ENCODE measurements at places on chromosomes 12 and 14.
A peak's percentile ranks its signal among the peaks of the same experiment; 100 is the strongest.

GRCh38 chr12:22355011-22355580, 20.6 kb upstream of the ST8SIA1 start:
- no peak for DNase-seq

GRCh38 chr14:65200454-65200853, 98.1 kb upstream of the MAX start:
- DNase-seq, result no peak

- DNase-seq, result no peak
Measured at GRCh38 chr14:31307618-31308017, 100.0 kb upstream of the HECTD1 start.

DNA sequence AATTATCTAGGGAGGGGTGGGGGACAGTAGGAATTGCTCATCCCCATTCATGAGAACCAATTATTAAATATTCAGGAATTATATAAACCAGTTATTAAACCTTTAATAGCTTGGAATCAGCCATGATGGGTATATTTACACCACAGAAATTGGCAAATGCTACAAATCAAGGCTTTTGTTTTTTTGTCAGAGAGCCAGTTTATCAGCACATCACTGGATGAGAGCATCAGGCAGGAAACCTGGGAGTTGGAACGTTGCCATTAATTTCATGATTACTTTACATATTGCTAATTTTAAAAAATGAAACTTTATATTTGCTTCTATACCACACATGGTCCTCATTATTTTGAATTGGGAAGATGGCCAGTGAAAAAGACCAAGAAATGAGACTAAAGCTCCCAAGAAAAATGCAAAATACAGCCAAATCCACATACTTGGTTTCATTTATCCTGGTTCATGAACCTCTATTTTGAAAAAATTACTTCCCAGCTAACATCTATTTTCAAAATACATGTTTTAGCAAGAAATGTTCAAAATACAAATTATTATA, 48.4 kb downstream of the ATL1 start:
- DNase-seq, result no peak

- no peak for DNase-seq
Measured at GRCh38 chr14:90733139-90733808, 83.0 kb downstream of the TTC7B start.

GRCh38 chr12:132615579-132616038, 3.0 kb upstream of the P2RX2 start:
- no peak for DNase-seq

DNA sequence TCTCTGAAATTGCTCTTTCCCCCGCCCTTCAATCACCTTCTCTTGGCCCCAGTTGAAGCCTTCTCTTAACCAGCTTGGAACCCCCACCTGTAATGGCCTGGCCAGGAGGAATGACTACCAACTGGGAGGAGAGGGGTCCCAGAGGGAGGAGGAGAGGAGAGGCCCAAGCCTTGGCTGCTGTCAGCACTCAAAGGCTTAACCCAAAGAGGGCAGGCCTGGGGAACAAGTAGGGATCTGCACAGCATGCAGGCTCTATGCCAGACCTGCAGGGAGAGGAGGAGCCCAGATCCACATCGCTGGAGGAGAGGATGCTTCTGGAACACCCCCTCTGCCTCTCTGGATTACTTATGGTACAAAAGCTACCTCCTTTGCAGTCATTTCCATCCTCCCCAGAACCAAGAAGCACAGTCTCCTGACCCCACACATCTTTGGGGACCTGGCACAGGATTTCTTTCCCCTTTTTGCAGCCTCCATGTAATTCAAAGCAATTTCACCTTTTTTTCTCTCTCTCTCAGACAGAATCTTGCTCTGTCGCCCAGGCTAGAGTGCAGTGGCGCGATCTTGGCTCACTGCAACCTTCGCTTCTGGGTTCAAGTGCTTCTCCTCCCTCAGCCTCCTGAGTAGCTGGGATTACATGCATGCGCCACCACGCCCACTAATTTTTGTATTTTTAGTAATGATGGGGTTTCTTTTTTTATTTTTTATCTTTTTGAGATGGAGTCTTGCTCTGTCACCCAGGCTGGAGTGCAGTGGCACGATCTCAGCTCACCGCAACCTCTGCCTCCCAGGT, 6.2 kb downstream of the RARG start:
- no peak for DNase-seq

DNA sequence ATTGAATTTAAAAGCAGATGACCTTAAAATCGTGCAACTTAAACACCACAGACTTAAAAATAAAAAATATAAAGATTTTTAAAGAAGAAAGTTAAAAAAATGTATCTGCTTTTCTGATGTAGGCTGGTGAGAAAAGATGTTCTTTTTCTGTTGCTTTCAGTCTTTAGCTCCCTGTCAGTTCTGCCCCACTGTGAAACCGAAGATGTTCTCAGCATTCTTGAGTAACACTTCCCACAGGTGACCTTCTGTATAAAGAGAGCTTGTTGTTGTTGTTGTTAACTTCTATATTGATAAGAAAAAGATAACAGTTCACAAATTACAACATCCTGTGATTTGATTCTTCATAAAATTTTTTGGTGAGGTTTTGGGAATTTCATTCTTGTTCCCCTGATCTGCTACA, 377.9 kb upstream of the RGS6 start:
- DNase-seq, result no peak

GRCh38 chr12:124440841-124441381, 126.5 kb downstream of the NCOR2 start:
- DNase-seq, result no peak

- no peak for DNase-seq
Measured at GRCh38 chr12:132585177-132585576, 25.2 kb downstream of the LRCOL1 start.

DNA sequence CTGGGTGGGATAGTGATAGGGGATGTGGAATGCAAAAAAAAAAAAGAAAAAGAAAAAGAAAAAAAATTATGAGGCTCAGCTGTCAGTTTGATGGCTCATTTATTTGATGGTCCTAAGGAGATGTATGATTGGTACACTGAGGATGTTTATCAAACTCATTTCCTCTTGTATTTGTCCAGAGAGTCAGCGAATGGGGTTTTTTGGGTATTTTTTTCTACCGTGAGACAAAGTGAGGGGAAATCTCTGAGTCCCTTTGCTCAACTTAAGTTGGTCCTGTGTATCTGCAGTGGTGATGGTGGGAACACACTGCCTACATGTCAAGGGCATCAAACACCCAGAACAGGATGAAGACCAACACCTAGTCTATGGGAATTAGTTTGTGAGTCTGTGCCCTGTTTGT, 176.9 kb upstream of the HIF1A start:
- no peak for DNase-seq

GRCh38 chr14:104436047-104436591, 143.4 kb upstream of the C14orf180 start:
- DNase-seq, result no peak

DNA sequence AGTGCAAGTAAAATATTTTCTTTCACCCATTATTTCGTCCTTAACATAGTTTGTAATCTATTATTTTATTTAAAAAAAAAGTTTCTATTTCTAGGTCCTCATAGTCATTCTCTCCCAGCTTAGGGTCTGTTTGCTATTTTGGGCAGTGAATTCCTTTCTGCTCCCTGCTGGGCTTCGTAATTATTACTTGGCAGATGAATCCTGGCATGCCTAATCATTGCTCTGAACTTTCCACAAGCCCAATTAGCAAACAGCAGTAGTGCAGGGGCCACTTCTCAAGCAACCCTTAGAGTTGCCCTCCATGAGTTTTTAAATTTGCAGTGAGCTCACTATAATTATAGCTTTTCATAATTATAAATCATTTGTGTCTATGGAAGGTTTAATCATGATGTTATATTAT, 1378.3 kb upstream of the SEL1L start:
- no peak for DNase-seq

DNA sequence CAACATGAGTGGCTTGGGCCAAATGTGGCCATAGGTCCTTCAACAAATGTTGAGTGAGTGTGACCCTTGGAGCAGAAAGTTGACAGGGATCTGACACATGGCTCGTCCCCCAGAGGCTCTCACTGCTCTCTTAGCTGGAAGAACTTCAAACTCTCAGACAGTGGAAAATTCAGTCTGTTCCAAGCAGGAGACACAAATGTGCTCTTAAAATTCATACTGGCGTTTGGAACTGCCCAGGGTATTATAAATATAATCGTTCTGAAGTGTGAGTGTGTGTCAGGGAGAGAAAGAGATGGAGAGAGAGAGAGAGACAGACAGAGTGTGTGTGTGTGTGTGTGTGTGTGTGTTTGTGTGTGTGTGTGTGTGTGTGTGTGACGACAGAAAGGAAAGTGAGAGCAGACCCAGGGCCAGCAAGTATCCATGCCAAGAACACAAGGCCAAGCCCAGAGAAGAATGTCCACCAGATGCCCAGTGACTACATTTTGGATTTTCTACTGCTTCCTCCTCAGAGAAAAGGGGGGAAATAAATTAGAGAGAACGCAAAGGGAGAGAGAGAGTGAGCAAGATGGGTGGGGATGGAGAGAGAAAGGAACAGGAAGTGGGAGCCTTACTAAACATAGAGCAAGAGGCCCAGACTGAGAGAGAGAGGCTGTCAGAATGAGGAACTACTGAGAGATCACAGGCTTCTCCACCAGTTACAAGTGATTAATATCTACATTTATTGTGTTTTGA, 193.6 kb upstream of the NUDT4 start:
- no peak for DNase-seq

DNA sequence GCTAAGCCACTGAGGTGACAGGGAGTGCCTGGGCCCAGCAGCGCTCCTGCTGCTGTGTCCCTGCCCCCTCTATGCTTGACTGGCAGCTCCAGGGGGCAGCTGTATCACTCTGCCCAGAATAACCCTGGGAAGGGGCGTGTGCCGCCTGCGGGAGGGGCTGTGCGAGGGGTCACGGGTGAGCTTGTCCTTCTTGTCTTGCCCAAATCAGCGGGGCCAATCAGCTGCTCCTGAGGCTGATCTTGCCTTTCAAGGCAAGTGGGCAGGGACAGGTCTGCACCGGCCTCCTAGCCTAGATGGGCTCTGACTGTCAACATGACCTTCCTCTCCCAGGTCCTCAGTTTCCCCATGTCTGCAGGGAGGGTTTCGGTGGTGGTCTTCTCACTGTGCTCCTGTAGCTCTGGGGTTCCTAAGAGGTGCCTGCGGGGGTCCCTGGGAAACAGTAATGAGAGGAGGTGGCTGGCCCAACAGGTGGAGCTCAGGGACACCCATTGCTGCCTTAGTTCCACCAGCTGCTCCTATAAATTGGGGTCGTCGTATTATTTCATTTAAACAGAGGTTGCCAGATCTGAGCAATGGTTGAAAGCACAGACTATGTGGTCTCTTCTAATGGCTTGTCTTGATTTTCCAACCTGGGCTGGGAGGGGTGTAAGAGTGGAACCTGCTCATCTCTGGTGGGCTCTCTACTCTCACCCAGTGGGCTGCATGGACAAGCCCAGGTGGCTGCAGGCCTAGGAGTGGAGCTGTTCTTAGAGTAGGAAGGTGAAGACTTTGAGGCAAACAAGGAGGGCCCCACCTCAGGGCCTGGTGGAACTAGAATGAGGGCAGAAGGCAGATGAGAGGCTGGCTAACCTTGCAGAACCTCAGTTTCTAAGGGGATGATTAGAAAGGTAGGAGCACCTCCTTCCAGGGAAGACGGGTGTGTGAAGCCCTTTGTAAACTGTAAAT, 11.7 kb downstream of the RTL1 start:
- no peak for DNase-seq

GRCh38 chr14:105591052-105591451, 64.7 kb downstream of the TMEM121 start:
- DNase-seq, result no peak

- no peak for DNase-seq
Measured at GRCh38 chr12:63844391-63845341, at the start of gene SRGAP1. TSS of gene SRGAP1 (plus strand) at chr12:63844700. CDS start at chr12:63844817, 117 bp downstream.

DNA sequence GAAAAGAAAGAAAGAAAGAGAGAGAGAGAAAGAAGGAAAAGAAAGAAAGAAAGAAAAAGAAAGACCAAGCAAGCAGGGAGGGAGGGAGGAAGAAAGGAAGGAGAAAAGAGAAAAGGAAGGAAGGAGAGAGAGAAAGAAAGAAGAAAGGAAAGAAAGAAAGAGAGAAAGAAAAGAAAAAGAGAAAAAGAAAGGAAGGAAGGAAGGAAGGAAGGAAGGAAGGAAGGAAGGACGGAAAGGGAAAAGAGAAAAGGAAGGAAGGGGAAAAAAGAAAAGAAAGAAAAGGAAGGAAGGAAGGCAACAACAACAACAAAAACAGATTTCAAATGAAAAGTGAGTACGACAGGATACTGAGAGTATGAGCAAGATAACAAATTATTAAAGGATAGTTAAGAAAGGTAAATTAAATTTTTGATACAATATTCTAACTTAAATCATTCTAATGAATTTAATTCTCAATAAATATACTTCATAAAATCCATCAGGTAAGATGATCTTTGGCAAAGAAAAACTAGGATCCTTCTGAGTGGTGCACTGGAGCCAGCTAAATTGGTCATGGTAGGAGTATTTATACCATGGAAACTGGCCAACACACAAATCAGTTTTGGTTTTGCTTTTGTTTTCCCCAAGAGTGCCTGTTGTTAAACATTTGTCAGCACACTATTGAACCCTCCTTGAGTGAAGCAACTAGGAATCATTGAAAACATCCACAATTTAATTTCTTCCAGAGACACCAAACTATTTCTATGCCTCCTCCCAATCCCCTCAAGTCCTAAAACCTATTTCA, 56.1 kb upstream of the DYRK2 start:
- no peak for DNase-seq

- no peak for DNase-seq
Measured at GRCh38 chr12:57237596-57237931, 8.1 kb downstream of the SHMT2 start.

- DNase-seq, result peak; percentile 99
Measured at GRCh38 chr14:67359775-67360469, at the start of the genes ATP6V1D and EIF2S1. TSS of gene ATP6V1D (minus strand) at chr14:67359804. CDS start at chr14:67359698, 106 bp downstream. TSS of gene EIF2S1 (plus strand) at chr14:67360328. CDS start at chr14:67364768, 4,440 bp downstream.

DNA sequence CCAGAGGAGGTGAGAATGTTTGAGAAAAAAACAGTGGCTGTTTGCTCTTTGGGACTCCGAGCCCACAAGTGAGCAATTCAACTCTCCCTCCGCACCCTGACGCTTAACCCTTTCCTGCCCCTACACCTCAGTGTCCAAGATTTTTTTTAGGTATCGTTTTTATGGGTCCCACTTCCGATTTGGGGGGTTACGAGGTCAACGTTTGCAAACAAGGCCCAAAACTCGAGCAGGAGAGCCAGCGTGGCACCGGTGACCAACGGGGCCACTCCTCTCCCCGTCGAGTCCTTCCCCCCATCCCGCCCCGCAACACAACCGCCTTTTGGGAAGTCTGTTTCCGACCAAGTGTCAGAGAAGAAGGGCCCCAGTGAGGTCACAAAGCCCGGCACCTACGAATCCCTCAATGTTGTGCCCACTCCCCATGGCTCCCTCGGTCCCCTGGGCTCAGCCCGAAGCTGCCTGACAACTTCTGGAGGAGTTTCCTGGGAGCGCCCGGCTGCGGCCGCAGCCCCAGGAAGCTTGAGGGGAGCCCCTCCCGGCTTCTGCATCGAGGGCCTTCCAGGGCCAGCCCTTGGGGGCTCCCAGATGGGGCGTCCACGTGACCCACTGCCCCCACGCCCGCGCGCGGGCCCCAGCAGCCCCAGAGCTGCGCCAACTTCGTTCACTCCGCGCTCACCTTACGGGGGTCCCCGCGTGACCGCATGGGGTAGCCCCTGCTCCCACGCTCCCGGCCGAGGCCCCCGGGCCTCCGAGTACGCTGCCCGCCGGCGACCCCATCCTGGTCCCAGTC, 1.2 kb downstream of the CDK2AP1 start:
- DNase-seq, result no peak
